ENCODE measurements at places on chromosomes 5 and 9. TPM values are rescaled to one million over a fixed set of nuclear protein-coding genes. Genes with fewer than 3 reads are reported as not detected.

The LRRC14B gene
- polyA plus RNA-seq = 0.02 TPM

The IFNK gene
- polyA plus RNA-seq = not detected

The FBXO4 gene
- 7.6 TPM for polyA plus RNA-seq

The SLC34A3 gene
- polyA plus RNA-seq = 1.3 TPM

The PCDH1 gene
- polyA plus RNA-seq = 36.4 TPM

The HMMR gene
- polyA plus RNA-seq = 4.1 TPM

The AP3S1 gene
- polyA plus RNA-seq = 60.5 TPM

The SEMA6A gene
- 1.6 TPM for polyA plus RNA-seq

The ZNF79 gene
- polyA plus RNA-seq = 2.5 TPM

The DUSP1 gene
- polyA plus RNA-seq = 129 TPM

The PRLR gene
- polyA plus RNA-seq = 0.45 TPM

The EQTN gene
- not detected for polyA plus RNA-seq

The OBP2B gene
- polyA plus RNA-seq = not detected

The LCN15 gene
- not detected for polyA plus RNA-seq

The SH2D3C gene
- 3.2 TPM for polyA plus RNA-seq

The OMD gene
- polyA plus RNA-seq = 1.1 TPM

The SSBP2 gene
- 18.8 TPM for polyA plus RNA-seq

The PCDHGC5 gene
- 0.05 TPM for polyA plus RNA-seq

The FGD3 gene
- polyA plus RNA-seq = 2.1 TPM

The AQP7 gene
- 2.6 TPM for polyA plus RNA-seq

The RFESD gene
- polyA plus RNA-seq = 1.6 TPM

The NIPAL4 gene
- polyA plus RNA-seq = 5.4 TPM

The MYMK gene
- polyA plus RNA-seq = not detected

The MGAT4B gene
- polyA plus RNA-seq = 59.2 TPM

The GDF9 gene
- polyA plus RNA-seq = 0.55 TPM

The PTGES gene
- polyA plus RNA-seq = 6.4 TPM

The NUTM2G gene
- 0.06 TPM for polyA plus RNA-seq

The HTR1A gene
- not detected for polyA plus RNA-seq

The CDH10 gene
- polyA plus RNA-seq = not detected

The STPG3 gene
- not detected for polyA plus RNA-seq

The GABRA1 gene
- not detected for polyA plus RNA-seq

The NOXA1 gene
- 6.5 TPM for polyA plus RNA-seq

The WHRN gene
- polyA plus RNA-seq = 3.4 TPM

The CERCAM gene
- polyA plus RNA-seq = 7.2 TPM

The SERINC5 gene
- polyA plus RNA-seq = 11.7 TPM

The LCN2 gene
- 1,061 TPM for polyA plus RNA-seq

The NEUROG1 gene
- polyA plus RNA-seq = 0.02 TPM

The IZUMO3 gene
- polyA plus RNA-seq = not detected

The LOX gene
- 0.71 TPM for polyA plus RNA-seq

The ZNG1E gene
- polyA plus RNA-seq = 27.2 TPM

The LIFR gene
- polyA plus RNA-seq = 3.5 TPM

The SPATA31C1 gene
- not detected for polyA plus RNA-seq

The GRIN1 gene
- 0.14 TPM for polyA plus RNA-seq

The PRRT1B gene
- polyA plus RNA-seq = not detected

The IFNA21 gene
- not detected for polyA plus RNA-seq

The FOXD4L4 gene
- 0.08 TPM for polyA plus RNA-seq

The C7 gene
- 6.5 TPM for polyA plus RNA-seq

The PCDHA5 gene
- polyA plus RNA-seq = 0.04 TPM

The EPB41L4B gene
- 1.3 TPM for polyA plus RNA-seq

The PGM5 gene
- 36.2 TPM for polyA plus RNA-seq

The ISL1 gene
- polyA plus RNA-seq = 0.14 TPM

The CBY3 gene
- 0.05 TPM for polyA plus RNA-seq

The LHX3 gene
- not detected for polyA plus RNA-seq
